ENCODE measurements at places on chromosomes 16 and 17. TPM values are rescaled to one million over a fixed set of nuclear protein-coding genes. Genes with fewer than 3 reads are reported as not detected.

Gene KRT23
- not detected for polyA plus RNA-seq

Gene SLC39A11
- polyA plus RNA-seq = 23.5 TPM

Gene GAS2L2
- polyA plus RNA-seq = not detected

Gene CXCL16
- polyA plus RNA-seq = 4.3 TPM

Gene CFAP52
- 0.11 TPM for polyA plus RNA-seq

Gene CASKIN1
- 1.7 TPM for polyA plus RNA-seq

Gene TAC4
- polyA plus RNA-seq = not detected

GRCh38 chr16:52095471-52095870 is 451.5 kb downstream of the TOX3 start:
- DNase-seq = no peak

DNA sequence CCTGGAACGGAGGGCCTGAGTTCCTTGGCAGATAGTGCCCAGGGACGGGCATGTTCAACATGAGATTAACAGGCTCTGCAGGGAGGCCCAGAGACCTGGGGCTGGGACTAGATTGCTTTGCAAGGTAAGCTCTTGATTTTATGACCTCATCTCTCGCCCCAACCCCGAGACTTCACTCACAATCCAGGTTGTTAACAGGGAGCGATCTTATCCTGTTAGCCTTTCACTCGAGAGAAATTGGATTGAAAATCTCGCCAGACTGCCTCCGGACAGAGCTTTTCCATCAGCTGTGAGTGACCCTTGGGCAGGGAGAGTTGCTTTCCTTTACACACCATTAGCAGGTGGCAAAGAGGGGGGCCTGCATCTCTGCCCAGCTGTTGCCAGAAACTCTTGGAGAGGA is 521.7 kb upstream of the EEF2KMT start:
- DNase-seq = no peak

DNA sequence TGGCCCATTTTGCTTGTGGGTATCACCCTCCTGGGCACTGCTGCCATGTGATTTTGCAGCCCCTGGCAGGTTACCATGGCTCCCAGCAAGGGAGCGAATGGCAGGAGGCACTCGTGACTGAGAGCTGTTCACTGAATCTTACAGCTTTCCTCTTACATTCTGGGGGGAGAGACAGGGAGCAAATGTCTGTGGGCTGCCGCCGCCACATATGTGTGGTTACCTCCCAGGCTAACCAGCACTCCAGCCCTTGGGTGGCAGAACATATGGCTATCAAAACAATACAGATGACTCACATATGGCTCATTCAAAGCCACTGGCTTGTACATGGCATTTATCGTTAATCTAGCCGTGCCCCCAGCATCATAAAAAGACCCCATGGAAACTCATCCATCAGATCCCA is 19.8 kb downstream of the GTF3C1 start:
- no peak for DNase-seq

GRCh38 chr17:64109400-64109799 is 20.5 kb downstream of the ERN1 start:
- no peak for DNase-seq

- DNase-seq = no peak
Measured at GRCh38 chr16:78994135-78994745, 606.3 kb downstream of the MAF start.

GRCh38 chr17:65920996-65921395 is 270.9 kb downstream of the CEP112 start:
- DNase-seq = no peak

GRCh38 chr17:81394921-81395599 is at the start of gene BAHCC1:
TSS of gene BAHCC1 (plus strand) at chr17:81395457. CDS start at chr17:81399740, 4,283 bp downstream.
- peak; percentile 97 for DNase-seq

- no peak for DNase-seq
Measured at GRCh38 chr17:1931844-1932579, 93.1 kb downstream of the RTN4RL1 start.

- DNase-seq = no peak
Measured at GRCh38 chr17:67569873-67570272, 147.9 kb upstream of the NOL11 start.

GRCh38 chr17:798246-798645 is 16.1 kb downstream of the MRM3 start:
- no peak for DNase-seq

DNA sequence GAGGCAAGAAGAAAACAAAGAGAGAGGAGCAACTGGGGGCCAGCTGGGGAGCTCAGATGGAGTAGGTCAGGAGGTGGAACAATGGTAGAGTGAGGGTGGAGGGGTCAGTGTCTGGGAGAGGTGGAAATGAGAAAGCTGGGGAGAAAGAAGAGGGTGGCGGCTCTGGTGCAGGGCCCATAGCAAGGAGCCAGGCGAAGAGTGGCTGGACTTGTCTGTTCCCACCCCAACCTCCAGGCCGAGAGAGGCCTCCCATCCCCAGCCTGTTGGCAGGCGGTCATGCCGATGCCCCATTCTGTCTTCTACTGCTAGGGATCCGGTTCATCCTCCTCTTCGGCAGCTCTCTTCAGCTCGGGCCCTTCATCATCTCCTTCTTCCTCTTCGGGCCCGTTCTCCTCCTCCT is 31.3 kb downstream of the AP1G1 start:
- no peak for DNase-seq

- no peak for DNase-seq
Measured at GRCh38 chr17:43334738-43335402, 63.9 kb upstream of the ARL4D start.

DNA sequence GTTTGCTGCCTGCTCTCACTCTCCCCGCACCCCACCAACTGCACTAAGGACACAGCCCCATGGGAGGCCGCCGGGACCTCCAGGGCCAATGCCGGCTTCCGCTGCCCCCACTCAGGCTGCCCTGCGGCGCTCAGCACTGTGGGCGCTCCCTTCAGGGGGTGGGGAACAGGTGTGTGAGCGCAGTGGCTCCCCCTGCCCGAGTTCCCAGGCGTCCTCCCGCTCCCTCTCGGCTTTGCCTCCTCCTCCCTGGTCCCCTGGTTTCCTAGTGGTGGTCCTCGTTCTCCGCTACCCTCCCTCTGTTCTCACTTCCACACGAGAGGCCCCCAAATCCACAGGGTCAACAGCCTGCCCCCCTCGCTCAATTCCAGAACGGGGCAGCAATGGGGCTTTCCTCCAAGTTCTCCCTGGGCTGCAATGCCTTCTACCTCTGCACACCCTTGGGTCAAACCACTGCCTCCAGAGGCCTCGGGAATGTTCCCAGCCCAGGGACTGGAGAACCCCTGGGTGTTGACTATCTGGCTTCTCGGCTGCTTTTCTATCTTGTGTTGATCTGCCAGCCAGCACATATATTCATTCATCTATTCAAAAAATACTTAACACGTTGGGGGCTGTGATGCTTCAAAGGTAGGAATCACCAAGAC is 9.9 kb downstream of the FOXJ1 start:
- no peak for DNase-seq

DNA sequence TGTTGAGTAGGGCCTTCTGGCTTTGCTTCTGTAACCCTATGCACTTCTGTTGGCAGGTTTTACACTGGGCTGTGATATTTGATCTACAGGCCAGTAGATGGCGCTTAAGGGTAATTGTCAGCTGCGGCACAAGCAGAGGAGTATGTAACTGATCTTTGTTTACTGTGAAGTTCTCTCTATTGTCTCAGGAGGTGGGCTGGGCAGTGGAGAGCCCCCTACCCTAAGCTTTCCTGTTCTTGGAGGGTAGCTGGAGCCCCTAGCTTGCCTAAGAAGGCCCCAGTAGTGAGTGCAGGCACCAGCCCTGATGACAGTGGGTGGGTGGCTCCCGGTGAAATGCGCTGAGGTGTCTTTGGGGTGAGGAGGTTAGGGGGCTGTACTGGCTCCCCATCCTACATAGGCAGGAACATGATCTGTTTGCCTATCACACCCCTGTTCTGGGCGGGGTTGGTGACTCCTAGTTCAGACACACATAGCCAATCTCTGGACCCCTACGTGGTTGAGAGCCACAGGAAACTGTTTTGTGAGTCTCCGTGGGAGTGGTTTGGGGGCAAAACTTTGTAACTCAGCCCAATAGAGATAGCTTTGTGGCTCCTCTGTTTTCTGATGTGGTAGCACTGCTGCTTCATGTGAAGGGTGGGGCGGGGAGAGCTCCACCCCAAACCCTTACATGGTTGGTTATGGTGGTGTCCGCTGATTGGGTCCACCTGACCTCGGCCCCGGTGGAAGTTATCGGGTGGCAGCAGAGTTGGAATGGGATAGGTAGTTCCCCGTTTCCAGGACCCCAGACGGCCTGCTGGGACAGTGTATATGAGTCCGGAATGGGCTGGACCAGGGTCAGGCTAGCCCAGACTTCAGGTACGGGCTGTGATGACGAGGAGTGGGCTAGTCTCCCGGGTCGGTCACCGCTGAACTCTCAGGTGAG is 60.4 kb downstream of the SLFN11 start:
- peak; percentile 52 for DNase-seq

Measured in SK-N-SH (cell line).